ENCODE measurements at places on chromosomes 5 and 9. TPM values are rescaled to one million over a fixed set of nuclear protein-coding genes. Genes with fewer than 3 reads are reported as not detected.
A peak's percentile ranks its signal among the peaks of the same experiment; 100 is the strongest.

DNA sequence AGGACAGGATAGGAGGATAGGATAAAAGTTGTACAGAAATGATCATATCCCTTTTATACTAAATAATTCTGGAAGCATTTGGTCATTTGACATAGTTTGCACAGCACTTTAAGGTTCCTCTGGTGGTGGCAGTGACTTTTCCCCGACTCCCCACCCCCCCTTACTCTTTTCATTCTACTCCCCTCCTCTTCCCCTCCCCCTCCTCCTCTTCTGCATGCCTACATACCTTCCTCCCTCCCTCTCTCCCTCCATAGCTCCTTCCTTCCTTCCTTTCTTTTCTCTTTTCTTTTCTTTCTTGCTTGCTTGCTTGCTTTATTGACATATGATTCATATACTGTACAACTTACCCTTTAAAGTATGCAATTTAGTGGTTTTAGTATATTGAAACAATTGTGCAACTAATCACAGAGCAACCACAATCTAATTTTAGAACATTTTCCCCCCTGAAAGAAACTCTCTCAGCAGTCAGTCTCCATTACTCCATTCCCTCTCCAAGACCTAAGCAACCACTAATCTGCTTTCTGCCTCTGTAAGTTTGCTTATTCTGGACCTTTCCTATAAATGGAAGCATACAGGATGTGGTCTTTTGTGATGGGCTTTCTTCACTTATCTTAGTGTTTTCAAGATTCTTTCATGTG is 159.0 kb downstream of the HACD4 start:
- no peaks in the 10 kb centered on the region for H3K36me3 ChIP-seq
- no peak overlapping the region for H3K27ac ChIP-seq
- H3K27me3 ChIP-seq = no peaks in the 10 kb centered on the region

GRCh38 chr9:18023332-18023731 is 444.5 kb downstream of the SH3GL2 start:
- no peak for DNase-seq
- H3K27ac ChIP-seq = no peak overlapping the region
- no peaks in the 10 kb centered on the region for H3K36me3 ChIP-seq
- H3K4me3 ChIP-seq = no peak overlapping the region
- H3K4me1 ChIP-seq = no peaks in the 10 kb centered on the region
- no peaks in the 10 kb centered on the region for H3K27me3 ChIP-seq

DNA sequence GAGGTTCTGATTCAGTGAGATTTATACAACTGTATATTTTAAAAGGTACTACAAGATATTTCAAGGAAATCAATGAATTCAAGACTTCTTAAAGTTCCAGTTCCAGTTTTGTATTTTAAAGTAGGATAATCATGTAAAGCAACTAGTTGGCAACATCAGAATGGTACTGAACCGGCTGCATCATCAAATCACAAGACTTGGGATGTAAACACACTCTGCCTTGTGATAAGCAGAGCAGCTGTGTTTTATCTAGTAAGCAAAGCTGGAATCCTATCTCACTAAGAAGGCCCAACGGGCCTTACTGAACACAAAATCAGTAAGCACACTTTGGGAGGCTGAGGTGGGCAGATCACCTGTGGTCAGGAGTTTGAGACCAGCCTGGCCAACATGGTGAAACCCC is 327.2 kb upstream of the NREP start:
- DNase-seq = no peak
- H3K36me3 ChIP-seq = no peaks in the 10 kb centered on the region
- no peaks in the 10 kb centered on the region for H3K27me3 ChIP-seq
- H3K4me3 ChIP-seq = no peak overlapping the region

DNA sequence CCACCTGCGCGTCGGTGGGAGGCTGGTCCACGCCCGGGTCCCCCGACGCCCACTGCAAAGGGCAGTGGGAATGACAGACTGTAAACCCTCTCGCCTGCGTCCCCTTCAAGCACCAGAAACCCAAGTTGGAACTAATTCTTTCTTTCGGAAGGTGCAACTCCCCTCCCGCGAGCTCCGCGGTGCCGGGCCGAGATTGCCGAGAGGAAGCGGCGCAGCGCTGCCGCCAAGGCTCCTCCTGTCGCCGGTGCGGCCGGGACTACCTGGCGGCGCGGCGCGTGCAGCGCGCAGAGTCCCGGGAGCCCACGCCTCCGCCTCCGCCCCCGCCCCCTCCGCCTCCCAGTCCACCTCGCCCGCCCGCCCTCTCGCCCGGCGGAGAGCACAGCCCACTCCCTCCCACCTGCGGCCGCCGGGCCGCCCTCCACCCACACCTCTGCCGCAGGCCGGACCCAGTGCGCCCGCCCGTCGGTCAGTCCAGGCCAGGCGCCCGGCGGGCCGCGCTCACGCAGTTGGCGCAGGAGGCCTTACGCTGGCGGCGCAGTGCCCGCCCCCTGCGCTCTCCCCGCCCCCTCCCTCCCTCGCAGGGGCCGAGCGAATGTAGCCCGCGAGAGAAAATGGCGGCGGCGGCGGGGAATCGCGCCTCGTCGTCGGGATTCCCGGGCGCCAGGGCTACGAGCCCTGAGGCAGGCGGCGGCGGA is at the start of gene MAP3K1:
MAP3K1 (plus strand) TSS at position 587 of the 695 bp plus-strand sequence; CDS start at position 612, 25 bp downstream.
- H3K36me3 ChIP-seq = no peaks in the 10 kb centered on the region
- DNase-seq = peak; percentile 89
- H3K27me3 ChIP-seq = no peaks in the 10 kb centered on the region
- peaks cover 26% of the 10 kb centered on the region for H3K4me1 ChIP-seq

DNA sequence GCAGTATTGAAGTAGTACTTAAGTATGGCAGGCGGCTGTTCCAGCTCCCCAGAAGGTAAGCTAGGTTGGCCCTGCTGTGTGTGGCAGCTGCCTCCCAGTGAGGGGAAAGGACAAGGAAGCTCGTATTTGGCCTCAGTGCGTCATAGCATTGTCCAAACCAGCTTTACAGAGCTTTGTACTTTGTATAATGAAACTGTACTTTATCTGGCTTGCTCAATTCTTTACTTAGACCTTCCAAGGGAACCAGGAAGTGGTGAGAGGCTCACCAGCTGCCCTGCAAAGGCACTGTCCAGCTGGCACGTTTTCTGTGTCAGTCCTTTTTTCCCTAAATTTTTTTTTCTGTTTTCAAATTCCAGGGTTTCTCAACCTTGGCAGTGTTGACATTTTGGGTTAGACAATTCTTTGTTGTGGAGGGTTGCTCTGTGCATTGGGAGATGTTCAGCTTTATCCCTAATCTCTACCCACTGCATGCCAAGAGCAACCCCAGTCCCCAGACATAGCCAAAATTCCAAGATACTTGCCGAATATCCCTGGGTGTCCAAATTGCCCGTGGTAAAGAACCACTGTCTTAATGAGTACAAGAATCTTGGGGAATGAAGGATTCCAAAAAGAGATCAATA is 474.5 kb downstream of the LRRC70 start:
- H3K4me1 ChIP-seq = peaks cover 5% of the 10 kb centered on the region
- no peak for DNase-seq
- H3K4me3 ChIP-seq = no peak overlapping the region
- no peak overlapping the region for H3K27ac ChIP-seq
- no peaks in the 10 kb centered on the region for H3K36me3 ChIP-seq

DNA sequence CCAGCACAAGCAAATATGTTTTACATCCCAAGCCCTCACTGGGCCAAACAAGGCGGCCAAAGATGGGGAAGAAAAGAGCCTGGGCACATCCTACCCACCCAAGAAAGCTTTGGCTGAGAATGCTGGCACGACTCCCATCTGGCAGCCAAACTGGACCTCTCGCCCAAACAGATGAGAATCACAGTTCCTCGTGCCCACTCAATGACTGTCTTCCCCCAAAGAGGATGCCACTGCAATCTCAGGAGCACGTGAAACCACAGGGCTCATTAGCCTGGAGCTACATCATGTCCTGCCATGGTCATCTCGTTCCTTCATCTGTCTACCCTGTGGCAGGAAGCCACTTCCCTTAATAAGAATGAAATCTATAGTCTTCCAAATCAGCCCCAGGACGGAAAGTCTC is 536.8 kb downstream of the BNC2 start:
- H3K27ac ChIP-seq = no peak overlapping the region
- no peaks in the 10 kb centered on the region for H3K36me3 ChIP-seq
- H3K4me3 ChIP-seq = no peak overlapping the region
- H3K27me3 ChIP-seq = no peaks in the 10 kb centered on the region
- H3K4me1 ChIP-seq = no peaks in the 10 kb centered on the region

Gene TXNDC8
- not detected for total RNA-seq

Gene AQP3
- total RNA-seq = 105 TPM
